ENCODE measurements at places on chromosomes 4 and X.

- no peak for DNase-seq
Measured at GRCh38 chr4:177632481-177632880, 190.2 kb upstream of the AGA start.

DNA sequence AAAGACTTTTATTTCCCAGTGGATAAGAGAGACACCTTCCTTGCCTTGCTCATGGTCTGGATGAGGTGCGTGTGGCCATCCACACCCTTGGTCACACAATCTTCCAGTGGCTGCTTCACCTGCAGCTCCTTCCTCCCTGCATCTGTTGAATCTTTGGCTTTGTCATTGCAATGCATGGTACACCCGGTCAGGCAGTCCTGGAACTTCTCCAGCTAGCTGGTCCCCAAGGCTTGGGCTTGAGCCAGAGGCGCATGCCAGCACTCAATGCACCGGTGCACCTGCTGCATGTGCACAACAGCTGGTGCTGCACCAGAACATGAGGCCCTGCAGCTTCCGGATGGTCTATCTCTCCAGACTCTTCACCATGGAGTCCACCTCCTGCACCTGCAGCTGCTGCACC is 31.7 kb downstream of the SCML1 start:
- no peak for DNase-seq

- no peak for DNase-seq
Measured at GRCh38 chrX:21529771-21530170, 128.4 kb downstream of the KLHL34 start.

GRCh38 chr4:77251751-77252150 is 94.7 kb downstream of the CCNG2 start:
- DNase-seq, result no peak

DNA sequence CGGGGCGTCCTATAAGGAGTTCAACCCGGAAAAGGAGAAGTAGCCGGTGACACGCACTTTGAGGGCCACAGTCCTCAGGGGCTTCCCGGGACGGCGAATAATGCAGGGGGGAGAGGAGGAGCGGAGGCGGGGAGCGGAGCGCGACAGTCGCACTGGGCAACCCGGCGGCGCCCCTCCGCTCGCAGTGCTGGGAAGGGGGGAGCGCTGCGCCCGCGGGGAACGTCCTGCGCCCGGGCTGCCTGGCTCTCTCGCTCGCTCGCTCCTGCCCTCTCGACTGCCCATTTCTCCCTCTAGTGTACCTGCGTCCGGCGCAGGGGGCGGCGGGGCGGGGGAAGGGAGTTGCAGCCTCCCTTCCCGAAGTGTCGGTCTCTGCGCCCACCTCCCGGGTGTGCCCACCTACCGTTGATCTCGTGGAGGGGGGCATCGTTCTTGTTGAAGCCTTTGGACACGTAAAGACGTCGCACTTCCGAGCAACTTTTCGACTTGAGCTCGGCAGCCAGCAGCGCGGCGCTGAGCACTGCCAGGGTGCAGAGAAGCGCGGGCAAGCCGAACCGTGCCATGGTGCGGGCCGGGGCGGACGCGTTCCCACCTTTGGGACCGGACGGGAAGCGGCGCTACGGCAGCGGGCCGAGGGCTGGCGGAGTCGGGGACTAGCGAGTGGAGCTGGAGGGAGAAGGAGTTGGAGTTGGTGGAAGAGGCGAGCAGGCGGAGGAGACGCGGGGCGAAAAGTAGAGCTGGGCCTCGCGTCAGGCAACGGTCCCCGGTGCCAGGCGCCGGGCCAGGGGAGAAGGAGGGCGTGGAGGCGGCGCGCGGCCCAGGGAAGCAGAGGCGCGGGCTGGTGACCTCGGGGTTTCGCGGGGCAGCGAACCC is 648 bp downstream of the GPC4 start:
- DNase-seq, result peak; percentile 0

GRCh38 chr4:187732524-187732923 is 263.0 kb upstream of the ZFP42 start:
- no peak for DNase-seq

DNA sequence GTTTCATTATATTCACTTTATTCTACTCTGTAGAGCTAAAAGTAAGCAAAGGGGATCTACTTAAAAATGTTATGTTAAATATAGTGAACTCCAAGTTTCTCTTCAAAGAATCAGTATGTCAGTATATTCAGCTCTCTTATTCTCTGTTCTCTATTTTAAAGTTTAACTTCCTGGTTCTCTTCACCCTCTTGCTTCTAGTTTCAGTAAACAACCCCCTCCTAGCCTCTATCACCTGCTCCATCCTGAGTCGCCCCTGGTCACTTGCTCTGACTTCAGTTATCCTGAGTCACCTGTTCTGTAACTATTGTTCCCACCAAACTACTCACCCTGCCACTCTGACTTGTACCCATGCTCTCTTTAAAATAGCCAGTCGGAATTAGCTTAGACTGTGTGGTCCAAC is 180.9 kb upstream of the AADAT start:
- DNase-seq, result no peak

GRCh38 chrX:31280580-31280979 is 208.7 kb upstream of the FTHL17 start:
- DNase-seq, result no peak

DNA sequence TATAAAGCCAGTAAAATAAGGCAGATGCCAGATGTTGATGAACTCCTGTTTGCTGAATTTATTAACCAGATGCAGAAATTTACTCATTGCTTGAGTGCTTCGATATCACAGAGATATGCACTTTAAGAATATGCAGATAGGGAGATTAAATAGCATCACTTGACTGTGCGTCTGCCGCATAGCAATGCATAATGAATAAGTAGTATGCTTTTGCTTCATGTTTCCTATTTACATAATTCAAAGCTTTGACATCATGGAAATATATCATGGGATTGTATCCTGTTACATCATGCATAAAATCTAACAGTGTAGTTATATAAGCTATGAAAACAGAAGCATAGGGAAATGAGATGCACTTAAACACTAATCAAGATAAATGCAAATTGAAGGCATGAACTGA is 45.9 kb downstream of the VEGFC start:
- no peak for DNase-seq

DNA sequence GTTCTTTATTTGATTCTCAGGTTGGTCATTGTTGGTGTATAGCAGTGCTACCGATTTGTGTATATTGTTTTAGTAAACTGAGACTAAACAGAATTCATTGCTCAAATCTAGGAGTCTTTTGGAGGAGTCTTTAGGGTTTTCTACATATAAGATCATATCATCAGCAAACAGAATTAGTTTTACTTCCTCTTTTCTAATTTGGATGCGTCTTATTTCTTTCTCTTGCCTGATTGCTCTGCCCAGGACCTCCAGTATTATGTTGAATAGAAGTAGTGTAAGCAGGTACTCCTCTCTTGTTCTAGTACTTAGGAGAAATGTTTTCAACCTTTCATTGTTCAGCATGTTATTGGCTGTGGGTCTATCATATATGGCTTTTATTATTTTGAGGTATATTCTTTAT is 92.6 kb downstream of the IQCM start:
- no peak for DNase-seq

DNA sequence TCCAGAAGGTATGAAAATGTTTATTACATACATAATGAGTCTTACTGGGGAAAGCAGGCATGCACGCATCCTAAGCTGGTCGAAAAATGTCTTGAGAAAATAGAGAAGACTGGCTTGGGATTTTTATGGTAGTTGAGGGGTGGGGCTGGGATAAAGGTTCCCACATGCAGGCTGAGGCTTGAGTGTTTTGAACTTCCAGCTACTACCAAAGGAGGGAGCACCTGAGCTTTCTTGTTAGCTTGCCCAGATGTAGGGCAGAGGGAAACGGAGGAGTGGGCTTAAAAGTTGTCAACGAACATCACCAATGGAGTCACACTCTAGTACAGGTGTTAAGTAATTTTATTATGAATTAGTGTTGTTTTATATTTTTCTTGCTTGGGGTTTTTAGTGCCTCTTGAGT is 39.6 kb upstream of the SRPX start:
- DNase-seq, result no peak

DNA sequence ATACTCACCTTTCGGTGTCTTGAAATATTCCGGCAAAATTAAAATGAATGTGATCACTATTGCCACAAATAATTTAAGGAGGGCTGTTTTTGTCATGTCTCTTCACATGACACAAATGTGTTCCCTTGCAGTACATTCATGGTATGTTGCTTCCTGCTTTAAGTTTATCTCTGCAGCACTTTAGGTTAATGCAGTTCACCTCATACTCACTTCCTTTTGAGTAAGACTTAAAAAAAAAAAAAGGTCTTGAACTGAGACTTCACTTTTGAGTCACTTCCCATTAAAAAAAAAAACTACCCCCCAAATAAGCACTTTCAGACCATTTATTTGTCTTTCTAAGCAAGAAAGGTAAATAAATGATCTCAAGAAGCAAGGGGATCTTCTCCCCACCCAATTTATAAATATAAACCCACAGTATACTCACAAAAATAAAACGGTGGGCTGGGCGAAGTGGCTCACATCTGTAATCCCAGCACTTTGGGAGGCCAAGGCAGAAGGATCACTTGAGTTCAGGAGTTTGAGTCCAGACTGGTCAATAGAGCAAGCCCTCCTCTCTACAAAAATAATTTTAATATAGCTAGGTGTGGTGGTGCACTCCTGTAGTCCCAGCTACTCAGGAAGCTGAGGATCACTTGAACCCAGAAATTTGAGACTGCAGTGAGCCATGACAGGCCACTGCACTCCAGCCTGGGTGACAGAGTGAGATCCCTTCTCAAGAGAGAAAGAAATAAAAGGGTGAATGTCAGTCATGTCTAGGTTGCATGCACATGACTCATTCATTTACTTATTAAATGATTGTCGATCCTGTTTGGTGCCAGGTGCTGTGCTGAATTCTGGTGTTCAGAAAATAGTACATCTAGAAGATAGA is at the start of gene TMEM156:
TSS of gene TMEM156 (minus strand) at position 192 of the 868 bp plus-strand sequence. CDS start at position 96, 96 bp downstream.
- DNase-seq, result peak; percentile 70

DNA sequence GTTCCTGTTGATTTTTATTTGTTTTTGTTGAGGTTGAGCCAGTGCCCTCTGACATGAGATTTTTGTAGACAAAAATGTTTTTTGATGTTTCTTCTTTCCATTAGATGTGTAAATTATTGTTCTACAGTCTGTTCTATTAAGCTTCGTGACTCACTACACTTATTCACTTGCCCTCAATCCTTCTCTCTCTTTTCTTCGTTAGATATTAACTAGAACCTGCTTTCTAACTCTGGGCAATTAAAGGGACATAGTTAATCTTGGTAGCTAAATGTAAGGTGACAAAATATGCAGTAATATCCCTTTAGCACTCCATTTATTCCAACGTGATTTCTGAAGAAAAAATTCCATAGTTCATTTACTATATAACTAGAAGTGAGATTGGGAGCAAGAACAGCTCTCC is 333.9 kb downstream of the PDHA2 start:
- DNase-seq, result no peak

All from KG1 (cell line).